Left lung (tissue), 14 donors: ENCODE measurements at places on chromosomes 16 and 17. TPM values are rescaled to one million over a fixed set of nuclear protein-coding genes. Genes with fewer than 3 reads are reported as not detected.
A peak's percentile ranks its signal among the peaks of the same experiment; 100 is the strongest.

The FOXC2 gene
- total RNA-seq = 0.41 TPM

The UMOD gene
- not detected for total RNA-seq

The DNAAF1 gene
- 0.85 TPM for total RNA-seq

The OR3A3 gene
- not detected for total RNA-seq

The LHX1 gene
- total RNA-seq = not detected

The SOST gene
- 0.12 TPM for total RNA-seq

The CLEC18A gene
- 2.6 TPM for total RNA-seq

DNA sequence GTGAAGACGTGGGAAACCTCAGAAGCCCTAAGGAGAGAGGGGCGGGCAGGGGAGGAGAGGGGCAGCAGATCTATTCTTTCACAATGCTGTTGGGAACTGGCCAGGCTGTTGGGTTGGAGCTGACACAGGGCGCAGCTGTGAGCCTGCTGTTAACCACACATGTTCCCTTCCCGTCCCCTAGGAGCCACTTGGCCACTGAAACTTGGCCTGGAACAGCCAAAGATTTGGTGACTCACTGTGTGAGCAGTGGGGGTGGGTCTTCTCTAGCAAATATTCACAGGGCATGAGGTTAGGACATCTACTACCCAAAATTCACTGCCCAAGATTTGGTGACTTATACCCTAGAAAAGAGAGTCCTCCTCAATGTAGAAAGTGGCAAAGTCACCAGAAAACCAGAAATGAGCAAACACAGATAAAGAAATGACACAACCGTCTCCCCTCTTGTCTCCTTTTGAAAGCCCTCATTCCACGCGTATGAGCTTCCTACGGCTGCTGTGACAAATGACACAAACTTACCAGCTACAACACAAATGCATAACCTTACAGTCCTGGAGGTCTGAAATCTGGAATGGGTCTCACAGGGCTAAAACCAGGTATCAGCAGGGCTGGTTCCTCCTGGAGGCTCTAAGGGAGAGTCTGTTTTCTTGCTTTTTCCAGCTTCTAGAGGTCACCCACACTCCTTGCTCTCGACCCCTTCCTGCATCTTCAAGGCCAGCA, 6.3 kb downstream of the TBC1D16 start:
- no peaks in the 10 kb centered on the region for H3K36me3 ChIP-seq
- H3K27me3 ChIP-seq = no peaks in the 10 kb centered on the region
- peaks cover 10% of the 10 kb centered on the region for H3K4me1 ChIP-seq

GRCh38 chr17:74610108-74610507, 13.4 kb downstream of the CD300E start:
- no peaks in the 10 kb centered on the region for H3K4me1 ChIP-seq
- DNase-seq = no peak
- no peaks in the 10 kb centered on the region for H3K36me3 ChIP-seq
- H3K27me3 ChIP-seq = peaks cover 55% of the 10 kb centered on the region
- no peak overlapping the region for H3K4me3 ChIP-seq

GRCh38 chr17:57899822-57900221, 50.0 kb upstream of the MRPS23 start:
- no peak for DNase-seq
- no peaks in the 10 kb centered on the region for H3K27me3 ChIP-seq
- no peaks in the 10 kb centered on the region for H3K36me3 ChIP-seq
- H3K4me3 ChIP-seq = no peak overlapping the region

DNA sequence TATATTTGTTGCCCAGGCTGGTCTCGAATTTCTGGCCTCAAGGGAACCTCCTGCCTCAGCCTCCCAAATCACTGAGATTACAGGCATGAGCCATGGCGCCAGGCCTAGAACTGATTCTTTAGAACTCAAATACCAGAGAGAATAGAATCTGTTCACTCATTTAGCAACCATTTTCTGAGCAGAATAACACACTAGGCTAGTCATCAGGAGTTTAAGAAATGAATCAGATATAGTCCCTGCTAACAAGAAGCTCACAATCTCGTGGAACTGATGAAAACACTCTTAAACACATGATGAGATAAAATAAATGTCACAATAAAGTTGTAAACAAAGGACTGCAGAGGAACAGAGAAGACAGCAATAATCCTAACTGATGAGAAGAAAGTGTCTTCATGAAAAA, 55.8 kb upstream of the ADCY9 start:
- no peaks in the 10 kb centered on the region for H3K27me3 ChIP-seq
- no peaks in the 10 kb centered on the region for H3K4me1 ChIP-seq
- no peak for DNase-seq

- no peak overlapping the region for H3K4me3 ChIP-seq
- no peak for DNase-seq
- H3K27me3 ChIP-seq = no peaks in the 10 kb centered on the region
- H3K4me1 ChIP-seq = no peaks in the 10 kb centered on the region
Observed at GRCh38 chr16:3674513-3675295, 20.2 kb downstream of the DNASE1 start.

DNA sequence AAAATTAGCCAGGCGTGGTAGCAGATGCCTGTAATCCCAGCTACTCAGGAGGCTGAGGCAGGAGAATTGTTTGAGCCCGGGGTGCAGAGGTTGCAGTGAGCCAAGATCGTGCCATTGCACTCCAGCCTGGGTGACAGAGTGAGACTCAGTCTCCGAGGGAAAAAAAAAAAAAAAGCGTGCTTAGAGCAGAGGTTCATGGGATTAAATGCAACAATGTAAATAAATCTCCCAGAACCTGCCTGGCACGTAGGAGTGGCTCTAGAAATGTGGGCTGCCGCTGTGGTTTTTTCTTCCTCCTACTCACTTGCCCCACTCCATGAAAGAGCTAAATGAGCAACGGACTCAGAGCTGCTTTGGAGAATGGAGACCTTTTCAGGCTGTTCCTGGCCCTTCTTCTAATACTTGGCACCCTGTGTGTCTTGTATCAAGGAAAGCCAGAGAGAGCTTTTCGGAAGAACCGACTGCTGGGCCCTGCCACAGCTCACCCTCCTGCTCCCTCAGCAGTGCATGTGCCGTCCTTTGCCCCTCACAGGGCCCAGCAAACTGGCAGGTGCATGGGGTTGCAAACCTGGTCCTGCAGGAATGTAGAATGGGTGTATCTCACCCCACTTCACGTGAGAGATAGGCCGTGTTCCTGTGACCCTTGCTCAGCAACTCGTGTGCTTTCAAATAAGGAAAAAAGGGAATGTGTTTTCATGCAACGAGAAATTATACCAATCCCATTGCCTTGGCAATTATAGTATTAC, 52.0 kb downstream of the LDHD start:
- H3K4me3 ChIP-seq = no peak overlapping the region
- H3K36me3 ChIP-seq = no peaks in the 10 kb centered on the region
- H3K4me1 ChIP-seq = peaks cover 19% of the 10 kb centered on the region
- no peaks in the 10 kb centered on the region for H3K27me3 ChIP-seq

DNA sequence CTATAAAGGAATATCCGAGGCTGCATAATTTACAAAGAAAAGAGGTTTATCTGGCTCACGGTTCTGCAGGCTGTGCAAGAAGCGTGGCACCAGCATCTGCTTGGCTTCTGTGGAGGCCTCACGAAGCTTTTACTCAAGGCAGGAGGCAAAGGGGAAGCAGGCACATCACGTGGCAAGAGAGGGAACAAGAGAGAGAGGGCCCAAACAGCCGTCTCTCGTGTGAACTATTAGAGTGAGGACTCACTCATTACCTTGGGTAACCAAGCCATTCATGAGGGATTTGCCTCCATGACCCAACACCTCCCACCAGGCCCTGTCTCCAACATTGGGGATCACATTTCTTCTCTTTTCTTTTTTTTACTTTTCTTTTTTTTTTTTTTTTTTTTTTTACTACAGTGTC, 7.5 kb upstream of the ALKBH5 start:
- no peak overlapping the region for H3K4me3 ChIP-seq
- no peaks in the 10 kb centered on the region for H3K27me3 ChIP-seq
- no peaks in the 10 kb centered on the region for H3K4me1 ChIP-seq
- DNase-seq = no peak
- H3K36me3 ChIP-seq = no peaks in the 10 kb centered on the region

GRCh38 chr17:16989953-16990860, 18.3 kb upstream of the TNFRSF13B start:
- H3K4me1 ChIP-seq = peaks cover 21% of the 10 kb centered on the region
- H3K4me3 ChIP-seq = no peak overlapping the region
- no peaks in the 10 kb centered on the region for H3K36me3 ChIP-seq
- no peak overlapping the region for H3K27ac ChIP-seq
- no peaks in the 10 kb centered on the region for H3K27me3 ChIP-seq
- no peak for DNase-seq

- H3K4me3 ChIP-seq = no peak overlapping the region
- DNase-seq = no peak
- no peaks in the 10 kb centered on the region for H3K27me3 ChIP-seq
- H3K27ac ChIP-seq = no peak overlapping the region
- no peaks in the 10 kb centered on the region for H3K36me3 ChIP-seq
- no peaks in the 10 kb centered on the region for H3K4me1 ChIP-seq
Observed at GRCh38 chr17:72354071-72354470, 233.3 kb downstream of the SOX9 start.

- no peak overlapping the region for H3K27ac ChIP-seq
- peaks cover 95% of the 10 kb centered on the region for H3K36me3 ChIP-seq
- peaks cover 3% of the 10 kb centered on the region for H3K4me1 ChIP-seq
- no peaks in the 10 kb centered on the region for H3K27me3 ChIP-seq
Observed at GRCh38 chr17:61967729-61968128, 39.9 kb upstream of the INTS2 start.

- H3K27ac ChIP-seq = no peak overlapping the region
- H3K27me3 ChIP-seq = no peaks in the 10 kb centered on the region
- H3K36me3 ChIP-seq = peaks cover 12% of the 10 kb centered on the region
- no peak for DNase-seq
- no peak overlapping the region for H3K4me3 ChIP-seq
- peaks cover 17% of the 10 kb centered on the region for H3K4me1 ChIP-seq
Observed at GRCh38 chr17:50955667-50956120, 89.5 kb upstream of the TOB1 start.

DNA sequence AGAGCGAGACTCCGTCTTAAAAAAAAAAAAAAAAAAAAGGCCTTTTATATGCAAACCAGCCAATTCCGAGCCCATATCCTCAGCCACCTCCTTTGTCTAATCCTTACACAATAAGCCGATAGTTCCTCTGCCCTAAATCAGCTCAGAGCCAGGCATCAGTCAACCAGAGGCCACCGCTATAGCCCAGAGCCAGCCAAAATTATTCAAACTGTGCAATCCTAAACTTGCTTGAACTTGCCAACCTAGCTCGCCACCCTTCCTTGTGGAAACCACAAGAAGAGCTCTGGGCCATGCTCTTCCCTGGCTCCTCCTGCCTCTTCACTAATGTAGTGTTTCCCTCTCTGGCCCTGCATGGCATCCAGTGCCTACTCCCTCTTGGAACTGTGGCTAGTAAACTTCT, 17.7 kb downstream of the ITGAL start:
- no peak overlapping the region for H3K27ac ChIP-seq
- H3K4me1 ChIP-seq = no peaks in the 10 kb centered on the region
- H3K36me3 ChIP-seq = no peaks in the 10 kb centered on the region
- no peak for DNase-seq

DNA sequence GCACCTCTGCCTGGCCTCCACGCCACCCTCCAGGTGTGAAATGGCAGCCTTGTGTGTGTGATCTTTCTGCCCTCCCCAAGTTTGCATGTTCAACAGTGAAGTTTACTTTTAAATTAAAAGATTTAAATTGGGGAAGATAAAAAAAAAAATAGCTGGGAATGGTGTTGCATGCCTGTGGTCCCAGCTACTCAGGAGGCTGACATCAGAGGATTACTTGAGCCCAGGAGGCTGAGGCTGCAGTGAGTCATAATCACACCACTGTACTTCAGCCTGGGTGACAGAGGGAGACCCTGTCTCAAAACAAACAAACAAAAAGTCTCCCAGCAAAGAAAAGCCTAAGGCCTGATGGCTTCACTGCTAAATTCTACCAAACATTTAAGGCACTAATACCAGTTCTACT, 35.4 kb upstream of the RNF43 start:
- DNase-seq = no peak
- H3K27ac ChIP-seq = no peak overlapping the region
- H3K4me3 ChIP-seq = no peak overlapping the region
- H3K36me3 ChIP-seq = no peaks in the 10 kb centered on the region
- no peaks in the 10 kb centered on the region for H3K27me3 ChIP-seq
- no peaks in the 10 kb centered on the region for H3K4me1 ChIP-seq

DNA sequence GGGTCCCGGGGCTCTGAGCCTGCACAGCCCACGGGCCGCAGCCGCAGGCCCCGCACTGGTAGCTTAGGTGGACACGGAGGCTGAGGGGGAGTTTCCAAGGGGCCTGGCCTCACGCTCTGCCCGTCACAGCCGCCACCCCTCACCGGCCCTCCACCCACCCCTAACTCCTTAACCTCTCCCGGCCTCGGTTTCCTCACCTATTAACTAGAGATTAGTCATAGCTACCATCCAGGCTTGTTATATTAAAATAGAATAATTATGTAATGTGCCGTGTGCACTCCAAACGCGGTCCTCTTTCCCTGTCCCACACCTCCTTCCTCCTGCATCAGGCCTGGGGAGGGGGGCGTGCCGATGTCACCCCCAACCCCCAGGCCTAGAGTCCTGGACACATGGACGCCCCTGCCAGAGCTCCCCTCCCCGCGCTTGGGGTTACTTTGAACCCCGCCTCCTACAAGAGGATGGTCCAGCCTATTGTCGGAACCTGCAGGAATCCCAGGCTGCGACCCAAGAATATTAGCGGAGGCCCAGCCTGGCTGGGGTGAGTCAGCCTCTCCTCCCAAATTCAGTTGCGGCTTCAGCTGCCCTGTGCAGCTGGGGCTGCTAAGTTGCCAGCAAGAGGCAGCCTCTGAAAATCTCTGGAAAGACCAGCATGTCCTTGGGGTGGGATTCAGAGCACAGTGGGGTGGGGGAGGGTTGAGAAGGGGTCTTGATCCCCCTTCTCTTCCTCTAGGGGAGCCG, 17.3 kb downstream of the SOCS3 start:
- no peaks in the 10 kb centered on the region for H3K36me3 ChIP-seq
- H3K27ac ChIP-seq = peak overlapping the region; percentile 97
- H3K4me1 ChIP-seq = peaks cover 27% of the 10 kb centered on the region
- H3K4me3 ChIP-seq = peak overlapping the region; percentile 42
- no peaks in the 10 kb centered on the region for H3K27me3 ChIP-seq
- peak; percentile 70 for DNase-seq

DNA sequence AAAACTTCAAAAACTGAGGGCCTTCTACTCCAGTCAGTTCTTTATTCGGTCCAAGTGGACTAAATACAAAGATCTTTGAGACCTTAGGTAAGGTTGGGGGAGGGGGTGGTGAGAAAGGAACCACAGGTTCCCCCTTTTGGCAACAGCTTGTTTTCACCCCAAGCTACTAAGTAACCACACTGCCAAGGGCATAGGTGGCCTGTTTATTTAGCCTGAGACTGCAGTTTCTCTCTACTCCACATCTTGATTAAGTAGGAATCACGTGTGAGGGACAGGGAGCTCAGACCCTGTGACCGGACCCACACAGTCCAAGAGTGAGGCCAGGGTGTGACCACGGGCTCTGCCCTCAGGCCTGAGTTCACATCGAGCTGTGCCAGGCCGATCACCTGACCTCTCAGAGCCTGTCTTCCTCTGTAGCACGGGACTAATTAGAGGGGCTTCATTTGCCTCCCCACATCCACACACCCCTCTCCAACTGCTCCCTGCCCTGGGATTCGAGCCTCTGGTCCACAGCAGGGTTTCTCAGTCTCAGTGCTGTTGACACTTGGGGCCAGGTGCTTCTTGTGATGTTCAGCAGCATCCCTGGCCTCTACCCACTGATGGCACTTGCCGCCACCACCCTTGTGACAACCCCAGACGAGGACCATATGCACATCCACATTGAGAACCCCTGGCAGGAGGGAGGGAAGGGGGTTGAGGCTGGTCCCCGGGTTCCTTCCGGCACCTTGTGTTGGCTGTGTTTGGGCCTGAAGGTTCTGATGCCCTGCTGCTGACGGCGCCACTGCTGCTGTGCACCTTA, 17.8 kb downstream of the ST6GALNAC2 start:
- no peaks in the 10 kb centered on the region for H3K27me3 ChIP-seq
- H3K36me3 ChIP-seq = peaks cover 43% of the 10 kb centered on the region
- H3K27ac ChIP-seq = peak overlapping the region; percentile 48
- peaks cover 2% of the 10 kb centered on the region for H3K4me1 ChIP-seq

- no peaks in the 10 kb centered on the region for H3K36me3 ChIP-seq
- DNase-seq = no peak
- peaks cover 30% of the 10 kb centered on the region for H3K27me3 ChIP-seq
- H3K27ac ChIP-seq = no peak overlapping the region
Observed at GRCh38 chr17:73172252-73172651, 7.4 kb downstream of the SSTR2 start.
